C1 segment of cervical spinal cord (tissue), 14 donors: ENCODE measurements at places on chromosomes 3 and 15.

DNA sequence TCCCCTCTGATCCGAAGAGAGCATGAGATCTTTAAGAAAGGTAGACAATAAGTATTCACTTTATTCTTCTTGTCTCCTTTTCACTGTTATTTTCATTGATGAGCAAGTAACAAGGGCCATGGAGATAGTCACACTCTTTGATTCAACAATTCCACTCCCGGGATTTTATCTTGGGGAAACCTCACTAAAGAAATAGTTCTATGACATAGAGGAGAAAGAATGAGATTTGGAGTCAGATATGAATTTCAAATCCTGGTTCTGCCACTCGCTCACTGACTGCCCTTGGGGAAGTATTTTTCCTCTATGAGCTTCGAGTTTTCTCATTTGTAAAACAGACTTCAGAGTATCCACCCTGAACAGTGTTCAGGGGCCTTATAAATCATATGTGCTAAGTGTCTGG, 514.6 kb downstream of the NLGN1 start:
- no peak for DNase-seq

DNA sequence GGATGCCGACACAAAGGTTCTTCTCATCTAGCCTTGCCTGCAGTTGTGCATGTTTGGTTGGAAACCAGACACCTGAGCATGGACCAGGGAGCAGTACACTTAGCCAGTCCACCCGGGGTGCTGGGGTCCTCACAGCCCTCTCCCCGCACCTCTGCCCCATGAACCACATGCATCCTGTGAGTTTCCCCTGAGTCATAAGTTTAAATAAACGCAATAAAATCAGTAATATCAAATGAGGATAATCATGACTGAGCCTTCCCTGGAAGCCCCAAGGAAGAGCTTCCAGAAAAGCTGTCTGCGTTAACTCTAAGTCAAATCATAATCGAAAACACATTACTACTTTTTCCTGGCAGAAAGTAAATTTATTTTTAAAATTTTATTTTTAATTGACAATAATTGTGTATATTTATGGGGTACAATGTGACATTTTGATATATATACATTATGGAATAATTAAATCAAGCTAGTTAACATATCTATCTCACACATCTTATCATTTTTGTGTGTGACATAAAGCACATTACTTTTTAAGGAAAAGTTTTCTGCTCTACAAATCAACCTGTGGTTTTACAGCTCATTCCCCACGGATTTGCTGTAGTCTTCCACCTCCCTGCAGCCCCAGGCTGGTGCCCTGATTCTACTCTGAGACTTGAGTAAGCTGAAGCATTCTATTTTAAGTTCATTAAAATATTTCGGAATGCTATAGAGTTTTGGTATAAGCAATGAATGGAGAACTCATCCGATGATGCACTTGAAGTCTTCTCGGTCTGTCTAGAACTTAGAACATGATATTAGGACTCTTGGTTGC, 166.0 kb upstream of the EIF1B start:
- DNase-seq, result no peak

DNA sequence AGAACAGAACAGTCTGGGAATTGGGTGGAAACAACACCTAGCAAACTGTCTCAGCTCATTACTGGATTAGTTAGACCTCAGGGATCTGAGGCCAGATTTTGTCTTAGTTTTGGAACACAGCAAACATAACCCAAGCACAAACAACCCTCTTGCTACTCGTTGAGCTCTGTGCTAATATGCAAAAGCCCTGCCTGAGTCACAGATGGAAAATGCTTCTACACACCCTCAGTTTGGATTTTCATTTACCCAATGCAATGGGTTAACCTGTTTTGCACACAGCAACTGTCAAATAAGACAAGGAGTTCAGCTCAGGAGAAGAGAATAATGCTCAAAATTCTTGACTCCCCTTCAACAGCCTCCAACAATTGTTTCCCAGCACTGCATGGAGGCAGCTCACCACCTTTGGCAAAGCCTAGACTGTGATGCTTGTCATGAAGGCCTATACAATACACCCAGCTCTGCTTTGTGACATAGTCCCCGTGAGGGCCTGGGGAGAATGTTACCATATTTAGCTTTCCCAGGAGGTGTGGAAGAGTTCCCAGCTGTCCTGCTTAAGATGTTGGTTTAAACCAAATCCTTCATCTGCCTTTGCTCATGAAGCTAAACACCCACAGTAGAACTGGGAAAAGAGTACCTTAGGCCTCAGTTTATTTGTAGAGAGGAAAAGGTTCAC, 68.9 kb upstream of the MNS1 start:
- DNase-seq, result no peak

- DNase-seq, result no peak
These were observed 128.3 kb upstream of the BFSP2 start for GRCh38 chr3:133271539-133271938.

DNA sequence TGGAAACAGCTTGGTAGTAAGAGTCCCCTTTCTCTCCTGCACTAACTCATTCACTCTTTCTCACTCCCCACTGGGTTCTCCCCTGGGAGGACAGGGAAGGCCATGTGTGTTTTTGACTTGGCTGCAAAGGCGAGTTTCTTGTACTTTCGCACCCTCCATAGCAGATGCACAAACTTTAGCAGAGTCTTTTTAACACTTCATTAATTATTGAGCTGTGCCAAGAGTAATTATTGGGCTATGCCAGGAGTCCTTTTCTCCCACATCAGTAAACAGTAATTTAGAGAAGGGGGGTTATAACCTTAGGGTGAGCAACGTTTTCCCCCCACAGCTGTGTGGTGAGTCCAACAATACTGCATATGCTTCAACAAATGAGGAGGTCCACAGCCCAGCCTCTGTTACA, 224.4 kb upstream of the ATP11B start:
- no peak for DNase-seq
